CD8-positive, alpha-beta T cell (primary cell): ENCODE measurements at places on chromosomes 3 and 15.

DNA sequence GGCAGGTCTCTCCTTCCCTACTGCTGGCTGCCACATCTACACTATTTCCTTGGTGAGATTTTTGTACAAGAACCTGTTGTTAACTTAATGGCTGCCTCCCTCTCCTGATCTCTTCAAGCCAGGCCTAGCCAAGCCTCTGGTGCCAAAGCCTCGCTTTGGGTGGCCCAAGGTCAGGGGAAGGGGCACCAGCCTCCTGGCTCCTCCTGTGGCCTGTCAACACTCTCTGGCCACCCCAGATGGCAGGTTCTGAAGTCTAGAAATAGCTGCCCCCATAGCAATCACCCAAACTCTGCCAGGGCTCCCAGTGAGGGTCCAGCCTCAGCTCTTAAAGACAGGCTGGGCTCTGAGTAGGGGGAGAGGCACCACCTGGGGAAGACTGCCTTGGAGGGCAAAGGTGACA, 5.0 kb downstream of the IFRD2 start:
- no peak for DNase-seq

DNA sequence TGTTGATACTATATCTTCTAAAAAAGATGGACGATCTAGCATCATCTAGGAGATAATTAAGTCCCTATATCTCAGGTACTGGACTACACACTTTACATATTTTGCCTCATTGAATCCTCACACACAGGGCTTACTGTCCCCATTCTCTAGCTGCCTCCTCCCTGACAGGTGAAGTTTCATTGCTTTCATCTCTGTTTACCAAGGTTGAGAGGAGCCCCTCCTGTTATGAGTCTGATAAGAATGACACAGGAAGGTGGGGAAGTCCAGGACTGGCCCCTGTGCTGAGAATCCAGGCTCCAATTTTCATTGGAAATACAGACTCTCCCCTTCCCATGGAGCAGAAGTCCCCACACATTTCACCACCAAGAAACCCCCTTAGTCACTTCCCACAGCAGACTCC, 105.2 kb downstream of the XXYLT1 start:
- no peak for DNase-seq

GRCh38 chr3:90241481-90241880, 1134.1 kb downstream of the EPHA3 start:
- no peak for DNase-seq

DNA sequence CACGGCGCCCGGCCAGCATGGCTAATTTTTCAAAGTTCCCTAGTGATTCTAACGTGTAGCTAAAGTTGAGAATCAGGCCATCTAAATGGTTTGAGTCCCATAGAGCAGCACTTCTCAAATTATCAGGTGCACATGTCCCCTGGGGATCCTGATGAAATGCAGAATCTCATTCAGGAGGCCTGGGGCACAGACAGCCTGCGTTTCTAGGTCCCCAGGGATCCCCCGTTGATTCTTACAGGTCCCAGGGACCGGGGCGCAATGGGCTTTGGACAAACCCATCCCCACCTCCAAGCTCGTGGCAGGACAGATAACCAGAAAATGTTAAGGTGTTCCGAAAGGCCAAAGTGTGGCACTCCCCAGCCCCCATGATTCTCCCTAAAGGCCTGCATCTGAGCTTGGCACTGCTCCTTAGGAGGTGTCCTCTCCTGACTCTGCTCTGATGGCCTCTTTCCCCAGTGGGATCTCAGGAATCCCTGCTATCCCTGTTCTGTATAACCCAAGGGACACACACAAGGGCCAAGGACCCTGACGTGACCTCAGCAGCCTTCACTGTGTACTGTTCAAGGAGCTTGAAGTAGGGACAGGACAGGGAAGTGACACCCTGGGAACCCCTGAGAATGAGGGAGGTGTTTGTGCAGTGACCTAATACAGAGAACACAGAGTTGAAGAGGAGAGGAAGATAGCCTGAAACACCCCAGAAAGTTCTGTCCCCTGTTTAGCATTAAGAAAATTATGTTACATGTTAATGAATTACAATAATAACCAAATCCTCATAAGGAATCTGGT, 8.0 kb downstream of the LRRK1 start:
- DNase-seq = no peak

- no peak for DNase-seq
These were observed 286.4 kb downstream of the LRTM1 start for GRCh38 chr3:54641226-54642014.

GRCh38 chr15:99962006-99962561, 228.8 kb upstream of the LYSMD4 start:
- no peak for DNase-seq

DNA sequence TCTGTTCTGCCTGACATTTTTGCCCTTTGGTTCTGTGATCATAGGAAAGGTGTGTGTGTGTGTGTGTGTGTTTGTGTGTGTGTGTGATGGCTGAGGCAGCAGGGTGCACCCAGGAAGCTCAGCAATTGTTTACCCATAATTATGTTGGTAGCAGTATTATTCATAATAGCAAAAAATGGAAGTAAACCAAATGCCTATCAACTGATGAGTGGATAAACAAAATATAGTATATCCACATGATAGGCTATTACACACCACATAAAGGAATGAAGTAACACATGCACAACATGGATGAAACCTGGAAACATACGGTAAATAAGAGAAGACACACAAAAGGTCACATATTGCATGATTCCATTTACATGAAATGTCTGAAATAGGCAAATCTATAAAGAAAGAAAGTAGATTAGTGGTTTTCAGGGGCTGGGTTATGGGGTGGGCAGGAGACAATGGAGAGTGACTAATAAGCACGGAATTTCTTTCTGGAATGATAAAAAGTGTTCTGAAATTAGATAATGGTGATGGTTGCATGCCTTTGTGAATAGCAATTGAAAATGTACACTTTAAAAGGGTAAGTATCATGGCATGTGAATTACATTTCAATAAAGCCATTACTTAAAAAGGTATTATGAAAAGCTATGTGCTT, 167.2 kb downstream of the POLR2M start:
- DNase-seq = no peak

- DNase-seq = no peak
These were observed 748 bp downstream of the MRPS25 start for GRCh38 chr3:15064299-15064834.

DNA sequence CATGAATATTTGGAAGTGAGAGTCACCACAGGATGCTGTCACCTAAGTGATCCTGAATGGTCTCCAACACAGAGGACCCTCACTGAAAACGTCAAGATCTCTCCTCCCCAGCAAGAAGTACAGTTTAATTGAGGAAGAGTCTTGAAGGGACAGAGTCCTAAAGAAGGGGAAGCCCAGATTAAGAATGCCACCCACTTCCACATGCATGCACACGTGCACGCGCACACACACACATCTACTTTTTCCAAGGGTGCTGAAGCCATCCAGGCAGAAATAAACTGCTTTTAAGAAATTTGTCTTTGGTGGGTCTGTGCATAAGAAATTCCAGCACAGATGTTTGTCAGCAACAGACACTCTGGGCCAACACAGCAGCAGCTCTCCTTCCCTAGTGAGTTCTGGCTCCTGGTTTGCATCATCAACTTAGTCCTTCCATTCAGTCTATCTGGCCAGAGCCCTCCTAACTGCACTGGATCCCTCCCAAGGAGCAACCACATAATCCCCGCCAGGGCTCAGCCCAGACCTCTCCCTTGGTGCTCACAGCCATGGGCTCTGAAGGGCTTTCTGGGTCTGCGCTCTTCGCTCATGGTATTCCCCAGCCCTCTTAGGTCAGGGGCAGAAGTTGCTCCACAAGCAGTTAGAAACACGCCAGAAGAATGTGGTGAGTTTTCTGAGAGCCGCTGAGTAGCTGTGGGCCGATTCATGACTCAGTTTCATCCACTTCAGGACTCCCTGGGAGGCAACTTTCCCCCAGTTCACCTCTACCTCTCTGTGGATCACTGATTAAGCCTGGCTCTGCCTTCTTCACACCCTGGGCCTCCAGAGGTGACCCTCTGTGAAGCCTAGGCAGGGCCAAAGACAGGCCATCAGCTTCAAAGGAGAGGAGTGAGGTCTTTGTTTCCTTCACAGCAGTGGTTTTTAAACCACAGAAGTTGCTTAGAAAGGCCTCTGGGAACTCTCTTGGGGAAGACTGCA, 132.6 kb upstream of the LIPC start:
- DNase-seq = no peak

DNA sequence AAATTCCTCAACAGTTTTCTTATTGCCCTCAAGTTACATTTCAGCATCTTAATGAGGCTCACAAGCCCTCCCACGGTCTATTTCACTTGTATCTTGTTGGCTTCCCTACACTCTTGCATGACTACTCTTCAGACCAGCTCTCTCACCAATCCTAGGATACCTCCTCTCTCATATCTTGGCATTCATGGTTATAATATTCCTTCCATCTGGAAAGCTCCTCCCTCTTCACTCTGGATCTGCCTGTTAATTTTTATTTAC, 8.5 kb upstream of the CCDC80 start:
- no peak for DNase-seq
